ENCODE measurements at places on chromosomes 6 and 20.

- no peak for DNase-seq
These were observed 43.7 kb upstream of the TBC1D7 start for GRCh38 chr6:13372076-13372475.

- no peak for DNase-seq
These were observed 11.2 kb downstream of the SPDEF start for GRCh38 chr6:34544776-34545471.

GRCh38 chr20:25221592-25222460 is 26.1 kb upstream of the PYGB start:
- no peak for DNase-seq

GRCh38 chr6:147906361-147906760 is 397.9 kb downstream of the SAMD5 start:
- no peak for DNase-seq

DNA sequence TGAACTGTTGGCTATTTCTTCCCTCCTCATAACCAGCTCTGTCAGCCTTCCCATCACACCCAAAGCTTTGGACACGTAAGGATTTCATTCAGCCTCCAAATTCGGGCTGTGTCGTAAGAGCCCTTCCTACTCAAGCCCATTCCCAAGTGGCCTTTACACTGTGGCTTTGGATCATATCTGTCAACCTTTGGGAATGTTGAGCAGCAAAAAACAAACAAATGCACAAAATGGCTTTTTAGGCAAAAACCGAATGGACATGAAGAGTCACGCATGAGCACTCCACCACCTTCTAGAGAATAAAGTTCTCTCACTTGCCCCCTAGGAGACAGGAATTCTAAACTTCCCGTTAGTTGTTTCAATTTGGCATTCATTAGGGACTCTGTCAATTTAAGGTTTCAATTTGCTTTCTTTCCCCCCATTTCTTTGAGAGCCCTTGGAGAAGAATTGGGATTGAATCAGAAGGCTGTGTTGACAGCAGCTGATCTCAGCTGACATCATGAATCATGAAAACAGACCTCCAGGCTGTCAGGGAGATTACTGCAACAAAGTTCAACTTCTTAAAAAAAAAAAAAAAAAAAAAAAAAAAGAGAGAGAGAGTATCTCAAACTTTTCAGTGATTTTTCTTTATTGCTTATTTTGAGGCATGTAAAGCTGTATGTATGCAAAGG is 110.3 kb downstream of the BCAS1 start:
- no peak for DNase-seq

- DNase-seq: peak; percentile 68
These were observed 2.3 kb downstream of the E2F3 start for GRCh38 chr6:20403766-20404640.

DNA sequence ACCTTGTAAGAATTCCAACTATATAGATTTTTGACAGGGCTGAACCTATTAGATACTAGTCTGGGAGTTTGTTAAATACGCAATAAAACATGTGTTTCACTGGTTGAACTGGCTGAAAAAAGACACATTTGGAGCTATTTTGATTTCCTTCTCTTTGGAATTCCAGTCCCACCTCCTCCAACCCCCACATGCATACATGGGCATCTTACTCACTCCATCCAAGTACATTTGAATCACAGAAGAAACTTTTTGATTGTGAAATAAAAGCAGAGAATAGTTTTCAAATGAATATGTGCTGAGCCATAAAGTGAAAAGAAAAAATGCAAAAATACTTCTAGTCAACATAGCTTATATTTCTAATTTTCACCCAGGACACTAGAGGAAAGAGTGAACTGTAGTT is 33.9 kb upstream of the STXBP5 start:
- DNase-seq: no peak

GRCh38 chr6:5215799-5216198 is 45.0 kb downstream of the LYRM4 start:
- DNase-seq: no peak

- DNase-seq: no peak
These were observed 15.8 kb downstream of the RNF8 start for GRCh38 chr6:37369321-37370201.

DNA sequence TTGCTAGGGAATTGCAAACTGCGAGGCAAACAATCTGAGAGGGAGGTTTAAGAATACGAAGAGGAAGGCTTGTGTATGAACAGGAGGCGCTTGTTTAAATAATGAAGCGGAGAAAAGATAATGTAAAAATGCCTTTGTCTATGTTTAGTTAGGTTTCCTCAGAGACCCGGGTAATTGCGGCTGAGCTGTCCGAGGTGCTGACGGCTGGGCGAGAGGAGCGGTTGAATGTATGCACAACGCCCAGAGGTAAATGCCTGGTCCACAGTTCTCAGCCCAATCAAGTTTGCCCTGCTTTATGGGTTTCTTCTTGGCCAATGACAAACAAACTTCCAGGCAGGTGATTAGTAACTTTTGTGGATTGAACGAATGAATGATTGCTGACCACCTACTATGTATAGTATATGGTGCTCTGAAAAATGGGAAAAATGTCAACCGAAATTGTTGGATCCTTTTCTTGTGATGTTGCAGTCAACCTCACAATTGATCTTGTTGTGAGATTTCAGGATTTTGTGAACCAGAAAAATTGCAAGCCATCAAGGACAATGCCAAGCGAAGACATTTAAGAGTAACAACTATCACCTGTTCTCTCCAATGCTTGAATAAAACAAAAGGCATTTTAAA is 38.3 kb upstream of the SLC32A1 start:
- DNase-seq: peak; percentile 2

GRCh38 chr20:137668-138490 is 4.5 kb upstream of the DEFB126 start:
- DNase-seq: no peak

DNA sequence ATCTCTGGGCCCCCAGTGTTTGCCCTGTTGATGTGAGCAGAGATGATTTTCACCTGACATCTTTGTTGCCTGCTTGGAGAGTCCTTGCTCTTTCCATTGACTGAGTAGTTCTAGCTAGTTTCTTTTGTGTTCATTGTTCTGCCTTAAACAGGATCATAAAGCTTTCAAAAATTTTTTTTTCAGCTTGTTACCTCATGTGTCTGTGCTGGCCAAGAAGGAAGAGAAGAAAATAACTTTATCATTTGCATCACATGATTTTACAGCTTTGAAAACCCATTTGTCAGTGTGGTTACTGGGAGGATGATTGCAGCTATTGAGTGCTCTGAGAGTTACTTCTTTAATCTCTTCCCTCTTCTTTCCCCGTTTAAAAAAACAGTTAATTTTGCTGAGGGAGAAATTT is 16.0 kb downstream of the FOXO3 start:
- no peak for DNase-seq

- DNase-seq: no peak
These were observed 182.6 kb downstream of the CDKAL1 start for GRCh38 chr6:20716865-20717264.

DNA sequence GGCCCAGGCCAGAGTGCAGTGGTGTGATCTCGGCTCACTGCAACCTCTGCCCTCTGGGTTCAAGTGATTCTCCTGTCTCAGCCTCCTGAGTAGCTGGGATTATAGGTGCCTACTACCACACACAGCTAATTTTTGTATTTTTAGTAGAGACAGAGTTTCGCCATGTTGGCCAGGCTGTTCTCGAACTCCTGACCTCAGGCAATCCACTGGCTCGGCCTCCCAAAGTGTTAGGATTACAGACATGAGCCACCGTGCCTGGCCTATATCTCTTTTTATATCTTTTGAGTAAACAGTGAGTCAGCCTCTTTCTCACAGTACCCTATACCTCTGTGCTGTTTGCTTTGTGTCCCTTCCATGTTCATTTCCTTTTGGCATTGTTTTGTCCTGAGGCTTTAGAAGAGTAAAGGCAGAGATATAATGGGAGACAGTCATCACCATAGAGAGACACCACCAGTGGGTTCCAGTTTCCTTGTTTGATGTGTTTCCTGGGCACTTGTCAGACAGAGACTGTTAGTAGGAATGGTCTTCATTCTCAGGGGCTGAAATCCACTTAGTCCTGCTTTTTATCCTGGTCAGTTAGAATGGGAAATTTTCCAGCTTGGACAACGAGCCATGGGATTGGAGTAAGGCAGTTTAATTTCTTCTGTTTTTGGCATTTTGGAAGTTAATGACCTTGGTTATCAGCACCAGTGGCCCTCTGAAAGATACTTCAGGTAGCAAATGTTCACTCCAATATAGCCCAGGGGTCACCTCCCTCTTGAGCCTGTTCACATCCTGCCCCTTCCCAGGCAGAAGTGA is 32.2 kb upstream of the ASXL1 start:
- no peak for DNase-seq

DNA sequence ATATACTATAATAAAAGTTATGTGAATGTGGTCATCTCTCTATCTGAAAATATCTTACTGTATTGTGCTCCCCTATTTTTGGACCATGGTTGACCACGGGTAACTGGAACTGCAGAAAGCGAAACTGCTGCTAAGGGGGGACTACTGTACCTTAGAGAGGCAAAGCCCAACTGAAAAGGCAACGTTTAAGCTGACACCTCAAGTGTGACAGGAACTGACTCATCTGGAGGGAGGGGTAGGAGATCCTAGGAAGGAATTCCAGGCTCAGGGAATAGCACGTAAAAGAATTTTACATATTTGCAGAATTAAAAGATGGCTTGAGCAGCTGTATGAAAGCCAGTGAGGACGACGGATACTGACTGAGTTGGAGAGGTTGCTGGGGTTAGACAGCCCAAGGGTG is 34.8 kb downstream of the ELOVL2 start:
- no peak for DNase-seq

DNA sequence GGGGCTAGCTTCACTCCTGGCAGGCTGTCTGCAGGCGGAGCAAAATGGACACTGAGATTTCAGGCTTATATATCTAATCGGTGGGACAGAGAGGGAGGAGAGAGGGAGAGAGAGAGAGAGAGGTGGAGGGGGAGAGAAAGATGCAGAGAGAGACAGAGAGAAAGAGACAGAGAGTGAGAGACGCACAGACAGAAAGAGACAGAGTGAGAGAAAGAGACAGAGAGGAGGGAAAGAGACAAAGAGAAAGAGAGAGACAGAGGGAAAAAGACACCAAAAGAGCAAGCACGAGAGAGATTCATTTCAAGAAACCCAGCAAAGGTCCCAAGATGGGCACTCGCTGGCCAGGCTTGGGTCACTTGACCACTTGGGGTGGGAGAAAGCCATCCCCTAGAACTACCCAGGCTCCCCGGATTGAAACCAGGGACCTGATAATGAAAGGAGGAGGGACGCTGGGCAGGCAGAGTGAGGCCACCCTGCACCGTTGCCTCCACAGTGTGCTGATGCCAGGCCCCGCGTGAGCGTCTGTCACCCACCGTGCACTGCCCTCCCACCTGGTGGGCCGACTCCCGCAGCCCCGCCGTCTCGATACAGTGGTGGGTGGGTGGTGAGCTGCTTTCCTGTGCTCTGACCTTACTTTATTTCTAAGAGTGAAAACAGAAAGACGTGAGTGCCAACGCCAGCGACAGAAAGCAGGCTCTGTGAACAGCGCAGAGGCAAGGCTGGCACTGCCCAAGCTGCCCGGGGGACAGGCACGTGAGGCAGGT is 67.9 kb upstream of the SLCO4A1 start:
- no peak for DNase-seq

DNA sequence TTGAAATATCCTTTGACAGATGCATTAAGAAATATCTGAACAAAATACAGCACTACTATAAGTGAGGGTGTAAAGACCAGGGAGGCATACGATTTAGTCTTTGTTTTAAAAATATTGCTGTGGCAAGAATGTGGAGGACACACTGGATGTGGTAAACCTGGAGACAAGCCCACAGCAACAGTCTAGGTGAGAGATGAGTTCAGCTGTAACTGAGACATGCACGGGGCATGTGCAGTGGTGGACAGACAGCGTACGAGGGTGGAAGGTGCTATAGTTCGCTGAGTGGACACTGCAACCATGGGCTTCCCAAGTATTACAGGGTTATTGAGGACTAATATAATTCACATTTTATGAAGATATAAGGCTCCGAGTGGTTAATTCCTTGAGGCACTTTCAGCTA is 1.8 kb downstream of the NANP start:
- no peak for DNase-seq

GRCh38 chr20:58749979-58750378 is 57.4 kb downstream of the NPEPL1 start:
- no peak for DNase-seq

- DNase-seq: no peak
These were observed 5.8 kb downstream of the TFAP2C start for GRCh38 chr20:56634735-56635385.

DNA sequence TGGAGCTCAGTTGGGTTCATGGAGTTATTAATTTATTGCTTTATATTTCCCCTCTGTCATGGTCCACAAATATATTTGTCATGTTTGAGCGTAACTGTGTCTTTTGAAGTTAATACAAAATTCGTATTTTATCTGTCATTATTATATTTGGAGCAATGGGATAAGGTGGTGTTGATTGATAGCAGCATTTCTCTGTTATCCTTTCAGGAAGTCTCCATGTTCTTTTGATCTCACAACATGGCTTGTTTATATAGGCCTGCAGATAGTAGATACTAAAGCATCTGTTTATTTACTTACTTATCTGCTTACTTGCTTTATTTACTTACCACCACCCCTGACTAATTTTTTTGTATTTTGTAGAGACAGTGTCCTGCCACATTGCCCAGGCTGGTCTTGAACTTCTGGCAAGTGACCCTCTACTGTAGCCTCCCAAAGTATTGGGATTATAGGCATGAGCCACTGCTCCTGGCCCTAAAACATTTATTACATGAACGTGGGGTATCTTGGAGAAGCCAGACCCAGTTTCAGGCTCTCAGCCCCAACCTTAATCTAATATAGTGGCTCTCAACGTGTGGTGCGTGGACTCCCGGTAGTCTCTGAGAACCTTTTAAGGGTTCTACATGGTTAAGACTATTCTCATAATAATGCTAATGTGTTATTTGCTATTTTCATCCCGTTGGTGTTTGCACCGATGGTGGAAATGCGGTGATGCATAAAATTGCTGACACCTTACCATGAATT is 104.2 kb downstream of the NCOA3 start:
- DNase-seq: no peak

DNA sequence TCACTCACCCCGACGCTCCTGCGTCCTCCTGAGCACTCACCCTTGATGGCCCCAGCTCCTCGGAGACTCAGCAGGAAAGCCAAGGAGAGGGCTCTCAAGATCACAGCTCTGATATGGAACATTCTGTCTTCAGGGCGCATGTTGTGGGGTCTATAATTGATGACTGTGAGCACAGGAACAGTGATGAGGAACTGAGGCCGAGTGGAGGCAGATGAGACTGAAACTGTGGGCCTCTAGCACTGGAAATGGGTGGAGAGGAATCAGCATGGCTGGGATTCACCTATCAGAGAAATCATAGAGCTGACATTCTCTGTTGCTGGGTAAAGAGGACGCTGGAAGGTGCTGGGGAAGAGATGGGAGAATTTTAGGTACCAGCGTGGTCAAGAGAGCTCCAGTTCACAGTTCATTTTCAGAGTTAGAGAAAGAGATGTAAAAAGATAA is at the start of gene HLA-DPA1:
TSS of gene HLA-DPA1 (minus strand) at position 219 of the 441 bp plus-strand sequence.
- peak; percentile 14 for DNase-seq

GRCh38 chr6:2969549-2969948 is 1.8 kb downstream of the SERPINB6 start:
- no peak for DNase-seq

GRCh38 chr6:116008470-116009243 is 52.0 kb downstream of the FRK start:
- DNase-seq: no peak
